Stimulated activated CD8-positive, alpha-beta memory T cell treated with anti-CD3 and anti-CD28 coated beads, Interleukin-4, amount 100 ng/mL, for 24 hours (primary cell): ENCODE measurements at places on chromosomes 16 and 17.

DNA sequence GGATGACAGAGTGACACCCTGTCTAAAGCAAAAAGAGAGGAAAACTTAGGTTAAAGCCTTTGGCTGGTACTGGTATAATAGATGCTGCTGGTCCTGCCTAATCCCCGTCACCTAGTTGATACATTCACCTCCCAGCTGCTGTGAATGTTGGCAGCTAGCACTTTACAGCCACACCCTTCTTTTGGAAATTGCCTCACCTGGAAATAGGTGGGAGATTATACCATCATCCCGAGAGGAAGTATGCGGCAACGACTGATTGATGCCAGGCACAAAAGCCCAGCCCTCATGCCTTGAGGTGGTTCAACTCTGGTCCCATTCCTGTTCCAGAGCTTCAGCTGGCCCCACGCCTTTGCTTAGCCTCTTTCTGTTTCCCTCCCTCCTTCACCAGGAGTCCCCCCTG is 53.2 kb upstream of the SIAH1 start:
- no peak for DNase-seq

- DNase-seq: no peak
Measured at GRCh38 chr17:54466875-54467274, 433.8 kb upstream of the TOM1L1 start.

DNA sequence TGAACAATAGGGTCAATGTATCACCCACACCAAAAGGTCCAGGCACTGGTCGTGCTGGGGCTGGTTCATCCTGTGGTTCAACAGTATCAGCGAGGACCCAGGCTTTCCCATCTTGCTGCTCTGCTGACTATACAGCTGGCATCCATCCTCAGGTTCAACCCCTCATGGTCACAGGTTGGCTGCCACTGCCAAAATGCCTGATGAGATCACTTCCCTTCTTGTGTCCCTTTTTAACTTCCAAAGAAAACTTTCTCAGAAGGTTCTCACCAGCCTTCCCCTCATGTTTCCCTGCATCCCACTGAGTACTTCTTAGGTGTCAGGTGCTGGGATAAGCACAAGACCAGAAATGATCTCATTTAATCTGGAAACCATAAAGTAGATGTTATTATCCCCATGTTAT is 25.7 kb downstream of the CLEC16A start:
- no peak for DNase-seq

DNA sequence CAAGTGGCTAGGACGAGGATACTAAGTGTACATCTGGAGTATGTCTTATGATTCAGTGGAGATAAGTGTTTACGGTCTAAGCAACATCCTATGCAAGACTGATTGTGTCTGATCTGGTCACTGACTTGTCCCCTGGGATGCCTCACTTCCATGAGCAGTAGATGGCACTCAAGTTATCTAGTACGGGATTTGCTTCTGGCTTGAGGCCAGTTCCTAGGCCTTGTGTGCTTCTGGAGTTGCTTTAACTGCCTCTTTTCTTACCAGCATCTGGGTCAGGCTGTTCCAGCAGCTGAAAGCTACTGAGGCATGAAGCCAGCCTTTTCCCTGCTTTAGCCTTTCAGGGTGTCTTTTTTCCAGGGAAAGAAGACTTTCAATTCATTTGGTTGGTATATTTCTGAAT is 23.0 kb downstream of the SUPT6H start:
- DNase-seq: no peak

DNA sequence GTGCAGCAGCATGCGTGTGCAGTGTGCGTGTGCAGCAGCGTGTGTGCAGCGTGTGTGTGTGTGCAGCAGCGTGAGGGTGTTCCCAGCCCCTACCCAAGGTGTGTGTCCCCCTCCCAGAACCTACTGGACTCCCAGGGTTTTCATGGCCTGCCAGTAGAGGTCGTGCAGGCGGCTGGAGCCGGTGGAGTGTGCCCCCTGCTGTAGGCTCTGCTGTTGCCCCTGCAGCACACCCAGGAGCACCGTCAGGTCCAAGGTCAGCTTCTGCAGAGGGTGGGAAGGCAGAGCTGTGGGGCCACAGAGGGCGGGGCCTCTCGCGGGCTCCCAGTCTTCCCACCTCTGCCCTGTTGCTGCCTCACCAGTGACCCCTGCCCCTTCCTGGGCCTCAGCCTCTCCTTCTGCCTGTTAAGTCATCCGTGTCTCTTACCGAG is 14.9 kb downstream of the MYBBP1A start:
- no peak for DNase-seq

- no peak for DNase-seq
Measured at GRCh38 chr16:53209877-53210276, 155.1 kb downstream of the CHD9 start.

GRCh38 chr17:29172589-29172988 is 7.6 kb downstream of the MYO18A start:
- DNase-seq: no peak

- no peak for DNase-seq
Measured at GRCh38 chr17:79096477-79096876, 21.9 kb downstream of the ENGASE start.

- DNase-seq: no peak
Measured at GRCh38 chr17:75450270-75450669, 6.2 kb upstream of the TMEM94 start.
